LHCN-M2 (cell line): ENCODE measurements at places on chromosomes 7 and 10.
A peak's percentile ranks its signal among the peaks of the same experiment; 100 is the strongest.

GRCh38 chr10:72736828-72737220 lies 44.9 kb downstream of the MCU start:
- no peak for DNase-seq

DNA sequence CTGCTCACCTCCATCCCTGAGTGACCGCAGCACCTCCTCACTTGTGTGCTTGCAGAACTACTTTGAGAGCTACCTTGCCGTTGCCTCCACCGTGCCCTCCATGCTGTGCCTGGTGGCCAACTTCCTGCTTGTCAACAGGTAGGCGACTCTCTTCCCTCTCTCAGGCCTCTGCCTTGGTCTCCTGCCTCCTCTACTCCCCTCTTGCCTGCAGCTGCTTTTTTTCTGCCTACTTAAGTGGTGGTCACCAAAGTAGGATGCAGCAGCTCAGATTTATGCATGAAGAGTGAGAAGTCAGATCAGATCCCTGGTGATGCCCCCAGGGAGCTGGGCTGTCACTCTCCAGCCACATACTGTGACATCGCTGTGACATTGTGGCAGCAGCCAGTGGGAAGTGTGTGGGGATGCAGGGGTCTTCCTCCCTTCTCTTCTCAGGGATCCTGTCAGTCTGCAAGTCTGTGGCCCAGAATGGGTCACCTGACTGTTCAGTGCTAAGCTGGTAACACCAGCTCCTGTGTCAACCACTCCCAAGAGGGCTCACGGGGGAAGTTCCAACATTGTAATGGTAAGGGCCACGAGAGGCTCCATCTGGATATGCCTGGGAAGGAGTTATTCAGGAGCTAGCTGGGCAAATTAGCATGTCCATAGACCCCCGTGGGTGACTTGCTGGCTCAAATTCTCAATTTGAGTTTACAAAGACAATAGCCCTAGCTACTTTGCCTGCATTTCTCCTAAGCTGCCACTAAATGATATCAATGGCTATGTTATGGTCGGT lies 25.3 kb downstream of the SLC29A3 start:
- no peak for DNase-seq

GRCh38 chr10:72015841-72016240 lies 51.6 kb downstream of the CHST3 start:
- DNase-seq = no peak

DNA sequence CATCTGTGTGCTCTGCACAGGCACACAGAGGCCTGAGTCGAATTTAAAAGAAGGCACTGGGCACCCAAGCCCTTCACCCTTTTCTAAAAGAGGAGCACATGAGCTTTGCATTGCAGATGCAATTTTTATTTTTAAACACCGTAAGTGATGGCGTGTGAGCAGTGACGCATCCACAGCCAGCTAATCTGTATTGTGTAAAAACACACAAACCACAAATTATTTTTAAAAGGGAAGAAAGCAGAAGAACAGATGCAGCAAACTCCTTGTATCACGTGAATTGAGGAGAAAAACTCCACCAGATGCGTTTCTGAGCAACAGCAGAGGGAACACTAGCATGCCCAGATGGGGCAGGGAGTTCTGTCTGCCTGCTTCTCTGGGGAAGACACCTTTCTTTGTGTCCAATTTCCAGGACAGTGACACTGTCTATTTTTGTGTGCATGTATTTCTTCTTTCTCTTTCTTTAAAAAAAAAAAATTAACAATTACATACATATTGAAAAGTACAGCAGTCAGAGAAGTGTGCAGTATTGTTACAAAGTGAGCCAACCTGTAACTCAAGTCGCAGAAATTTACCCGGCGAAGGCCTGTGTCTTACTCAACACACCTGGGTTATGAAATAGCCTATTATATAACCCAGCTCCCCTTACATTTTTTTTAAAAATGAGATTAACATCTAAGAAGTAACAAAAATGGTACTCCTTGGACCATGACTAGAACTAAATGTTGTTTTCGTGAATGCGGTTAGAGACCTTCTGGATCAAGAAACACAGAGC lies 39.2 kb downstream of the EEPD1 start:
- peak; percentile 94 for DNase-seq

- DNase-seq = no peak
These were observed 29.2 kb downstream of the SORBS1 start for GRCh38 chr10:95531994-95532399.
